NAMALWA (cell line): ENCODE measurements at places on chromosomes 7 and 10.
A peak's percentile ranks its signal among the peaks of the same experiment; 100 is the strongest.

DNA sequence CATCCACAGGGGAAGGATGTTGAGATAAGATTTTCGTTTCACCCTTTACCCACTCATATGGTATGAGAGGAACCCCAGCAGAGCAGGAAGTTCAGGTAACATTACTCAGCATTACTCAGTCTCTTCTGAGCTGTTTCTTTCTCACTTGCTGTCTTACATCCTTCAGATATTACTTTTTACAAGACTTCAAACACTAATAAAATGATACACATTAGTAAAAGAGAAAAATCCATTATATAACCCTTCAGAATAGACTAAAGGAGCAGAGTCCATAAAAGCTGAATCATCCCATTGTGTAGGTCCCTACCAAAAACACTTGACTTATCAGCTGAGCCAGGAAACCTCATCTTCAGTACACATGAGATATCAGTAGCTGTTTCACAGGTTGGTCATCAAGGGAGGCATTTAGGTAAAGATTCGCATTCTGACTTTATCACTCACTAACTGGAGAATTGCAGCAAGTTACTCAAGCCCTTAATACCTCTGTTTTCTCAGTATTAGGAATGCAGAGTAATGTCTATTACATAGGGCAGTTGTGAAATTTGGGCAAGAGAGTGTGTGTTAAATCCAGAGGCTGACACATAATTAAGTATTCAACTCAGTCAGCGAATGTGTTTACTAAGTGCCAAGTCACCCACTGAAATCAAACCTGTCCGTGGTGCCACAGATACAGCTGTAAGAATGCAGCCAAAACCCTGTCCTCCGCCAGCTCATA is 44.7 kb downstream of the KLF6 start:
- no peak for DNase-seq

DNA sequence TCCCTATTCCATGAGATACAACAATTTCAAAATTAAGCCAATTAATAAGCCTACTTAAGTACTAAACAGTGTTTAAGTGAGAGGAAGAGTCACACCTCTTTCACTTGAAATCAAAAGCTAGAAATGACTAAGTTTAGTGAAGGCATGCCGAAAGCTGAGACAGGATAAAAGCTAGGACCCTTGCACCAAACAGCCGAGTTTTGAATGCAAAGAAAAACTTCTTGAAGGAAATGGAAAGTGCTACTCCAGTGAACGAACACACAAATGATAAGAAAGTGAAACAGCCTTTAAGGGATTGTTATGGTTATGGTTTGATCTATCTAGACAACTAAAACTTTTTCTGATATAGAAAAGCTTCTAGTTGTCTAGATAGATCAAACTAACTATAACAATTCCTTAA is 135.4 kb upstream of the KMT2E start:
- DNase-seq = no peak

DNA sequence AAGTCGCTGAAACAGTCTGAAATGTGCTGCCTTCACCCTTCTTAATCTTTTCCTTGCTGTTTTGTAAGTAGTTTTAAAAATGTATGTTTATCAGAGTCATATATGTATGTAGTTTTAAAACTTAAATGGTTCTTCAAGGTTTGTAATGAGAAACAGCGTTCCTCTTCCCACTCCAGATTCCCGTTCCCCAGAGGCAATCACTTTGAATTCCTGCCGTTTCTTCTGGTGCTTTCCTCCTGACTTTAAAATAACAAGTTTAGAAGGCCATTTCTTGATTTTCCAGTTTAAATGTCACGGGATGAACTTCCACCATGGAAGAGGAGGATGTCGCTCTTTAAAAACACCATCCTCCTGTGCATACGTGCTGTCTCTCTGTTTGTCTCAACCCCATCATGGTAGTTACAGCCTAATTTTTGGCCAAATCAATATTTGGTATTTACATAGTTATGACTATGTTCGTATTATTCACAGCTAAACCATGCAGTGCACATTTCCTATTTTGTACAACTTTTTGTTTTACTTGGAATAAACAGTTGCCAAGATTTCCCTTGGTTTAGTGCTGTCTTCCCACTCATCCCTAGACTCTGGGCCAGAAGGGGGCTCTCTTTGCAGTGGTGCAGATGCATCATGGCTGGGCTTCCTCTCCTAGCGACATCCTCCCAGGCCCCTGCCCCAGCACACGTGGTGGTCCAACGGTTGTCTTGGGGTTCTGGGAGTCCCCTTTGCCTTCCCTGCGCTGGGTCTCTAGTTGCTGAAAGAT is 151.4 kb downstream of the PTPN20 start:
- DNase-seq = no peak

- peak; percentile 57 for DNase-seq
Measured at GRCh38 chr7:99365318-99366141, 9.0 kb upstream of the ARPC1B start.

DNA sequence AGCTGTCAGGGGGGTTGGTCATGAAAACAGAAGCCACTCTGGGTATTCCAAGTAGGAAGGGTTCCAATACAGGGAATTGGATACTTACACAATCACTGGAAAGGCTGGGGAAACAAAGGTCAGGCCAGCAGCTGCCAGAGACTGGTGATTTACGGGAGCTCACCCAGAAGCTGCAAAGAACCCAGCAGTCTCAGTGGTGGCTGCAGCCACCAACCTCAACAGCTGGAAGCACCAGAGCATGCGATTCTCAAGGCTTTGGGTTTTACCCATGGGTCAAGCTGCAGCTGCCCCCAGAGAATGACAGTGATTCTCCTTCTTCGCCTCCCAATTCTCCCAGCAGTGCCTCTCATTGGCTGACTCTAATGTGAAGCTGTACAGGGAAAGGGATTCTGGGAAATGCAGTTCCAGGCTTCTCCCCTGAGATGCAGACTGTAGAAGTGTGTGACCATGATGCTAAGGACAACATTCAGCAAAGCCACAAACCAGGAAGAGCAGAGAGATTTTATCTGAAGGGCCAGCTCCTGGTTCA is 107.2 kb upstream of the TCF7L2 start:
- peak; percentile 50 for DNase-seq

GRCh38 chr7:17674166-17674942 is 265.9 kb downstream of the SNX13 start:
- no peak for DNase-seq
